ENCODE measurements at places on chromosomes 7 and 10.
A peak's percentile ranks its signal among the peaks of the same experiment; 100 is the strongest.

DNA sequence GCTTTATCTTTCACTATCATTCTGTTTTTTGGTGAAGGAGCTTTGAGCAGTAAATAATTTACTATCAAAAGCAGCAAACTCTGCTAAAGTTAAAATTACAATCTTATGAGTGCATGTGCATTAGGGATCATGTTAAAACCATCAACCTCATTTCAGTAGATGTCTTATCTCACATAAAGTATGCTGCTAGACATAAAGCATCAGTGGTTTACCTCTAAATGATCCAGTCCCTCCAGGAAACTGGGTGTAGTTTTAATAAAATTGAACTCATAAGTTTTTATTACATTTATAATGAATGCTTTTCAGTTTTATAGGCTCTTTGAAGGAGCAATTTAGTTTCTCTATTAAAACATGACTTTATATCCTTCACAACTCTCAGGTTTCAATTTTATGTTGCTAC, 108.7 kb downstream of the LRRN3 start:
- DNase-seq = no peak

- DNase-seq = no peak
Measured at GRCh38 chr7:131652934-131653333, 96.5 kb upstream of the PODXL start.

GRCh38 chr10:62430881-62431280, 56.7 kb downstream of the ZNF365 start:
- DNase-seq = no peak

- peak; percentile 77 for DNase-seq
Measured at GRCh38 chr7:42247301-42247700, 10.3 kb upstream of the GLI3 start.

Measured in mesenchymal stem cell (in vitro differentiated cells and primary cell).